M059J (cell line): ENCODE measurements at places on chromosomes 12 and 14. TPM values are rescaled to one million over a fixed set of nuclear protein-coding genes. Genes with fewer than 3 reads are reported as not detected.

PIWIL1 gene
- total RNA-seq = not detected in 2 replicates

DNA sequence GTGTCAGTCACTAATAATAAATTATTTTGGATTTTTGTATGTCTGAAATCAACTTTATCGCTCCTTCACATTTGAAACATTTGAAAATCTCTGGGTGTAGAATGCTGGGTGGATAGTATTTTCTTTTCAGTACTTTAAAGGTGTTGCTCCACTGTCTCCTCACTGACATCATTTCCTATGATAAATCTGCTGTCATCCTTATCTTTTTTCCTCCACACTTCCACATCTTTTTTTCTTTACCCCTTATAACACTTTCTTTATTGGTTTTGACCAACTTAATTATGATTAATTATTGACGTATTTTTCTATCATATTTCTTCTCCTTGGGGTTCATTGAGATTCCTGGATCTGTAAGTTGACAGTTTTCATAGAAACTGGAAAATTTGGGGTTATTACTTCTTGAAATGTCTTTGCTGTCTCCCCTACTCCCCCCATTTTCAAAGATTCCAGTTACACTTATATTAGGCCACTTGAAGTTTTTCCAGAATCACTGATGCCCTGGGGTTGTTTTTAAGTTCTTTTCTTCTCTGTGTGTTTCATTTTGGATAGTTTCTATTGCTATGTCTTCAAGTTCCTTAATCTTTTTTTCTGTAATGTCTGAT lies 177.5 kb upstream of the DIO3 start:
- DNase-seq = no peak

- DNase-seq = peak; percentile 77
These were observed 174.2 kb downstream of the PPM1H start for GRCh38 chr12:62760779-62761178.

DNA sequence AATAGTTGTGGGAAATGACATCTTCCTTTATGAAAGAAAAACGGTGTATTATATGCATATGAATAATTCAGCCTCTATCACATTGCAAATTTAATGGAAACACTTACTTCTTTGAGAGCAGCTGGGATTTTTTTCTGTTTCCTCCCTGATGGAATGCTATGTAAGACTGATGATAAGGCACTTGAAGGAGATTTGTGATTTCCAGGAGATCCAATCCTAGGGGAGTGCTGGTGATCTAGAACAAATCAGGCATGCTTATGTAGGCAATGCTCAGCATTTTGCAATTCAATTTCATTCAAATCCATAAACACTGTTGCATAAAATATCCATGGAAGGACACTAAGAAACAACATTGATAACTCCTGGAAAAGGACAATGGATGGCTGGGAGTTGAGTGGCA lies 16.0 kb upstream of the NR2C1 start:
- DNase-seq = no peak

CHGA gene
- not detected in 2 replicates for total RNA-seq

ZNF891 gene
- total RNA-seq = 0.32 and 0.44 TPM in 2 replicates

RNF212B gene
- not detected in 2 replicates for total RNA-seq
